ENCODE measurements at places on chromosomes 1 and 21.

GRCh38 chr1:19414515-19415121, 70.7 kb downstream of the CAPZB start:
- no peak for DNase-seq

- no peak for DNase-seq
Observed at GRCh38 chr1:179230721-179231120, 1.2 kb upstream of the ABL2 start.

DNA sequence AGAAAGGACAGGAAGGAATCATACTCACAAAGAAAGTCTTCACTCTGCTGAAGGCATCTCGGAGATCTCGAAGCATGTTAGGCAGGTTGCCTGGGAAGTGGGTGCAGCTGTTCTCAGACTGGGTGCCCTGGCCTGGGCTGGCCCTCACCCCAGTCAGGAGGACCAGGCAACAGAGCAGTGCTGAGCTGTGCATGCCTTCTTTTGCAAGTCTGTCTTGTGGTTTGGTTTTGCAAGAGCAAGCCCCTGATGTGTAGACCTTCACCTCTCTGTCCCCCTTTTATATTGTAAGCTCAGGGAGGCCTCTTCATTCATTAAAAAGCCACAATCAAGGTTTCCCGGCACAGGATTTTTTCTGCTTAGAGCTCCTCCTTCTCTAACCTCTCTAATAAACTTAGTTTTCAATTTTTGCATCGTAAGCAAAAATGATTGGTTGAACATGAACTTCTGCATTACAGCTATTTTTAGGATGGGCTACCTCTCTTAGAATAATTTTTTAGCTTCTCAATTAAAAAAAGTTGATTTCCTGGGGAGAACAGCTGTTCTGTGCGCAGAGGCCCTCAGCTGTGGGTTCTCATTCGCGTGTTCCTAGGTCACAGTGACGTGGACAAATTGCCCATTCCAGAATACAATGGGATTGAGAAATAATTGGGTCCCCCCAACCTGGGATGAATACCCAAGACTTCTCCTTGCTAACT, at the start of gene IL10:
IL10 (minus strand) TSS at position 252 of the 695 bp plus-strand sequence; CDS start at position 193, 59 bp downstream.
- no peak for DNase-seq

DNA sequence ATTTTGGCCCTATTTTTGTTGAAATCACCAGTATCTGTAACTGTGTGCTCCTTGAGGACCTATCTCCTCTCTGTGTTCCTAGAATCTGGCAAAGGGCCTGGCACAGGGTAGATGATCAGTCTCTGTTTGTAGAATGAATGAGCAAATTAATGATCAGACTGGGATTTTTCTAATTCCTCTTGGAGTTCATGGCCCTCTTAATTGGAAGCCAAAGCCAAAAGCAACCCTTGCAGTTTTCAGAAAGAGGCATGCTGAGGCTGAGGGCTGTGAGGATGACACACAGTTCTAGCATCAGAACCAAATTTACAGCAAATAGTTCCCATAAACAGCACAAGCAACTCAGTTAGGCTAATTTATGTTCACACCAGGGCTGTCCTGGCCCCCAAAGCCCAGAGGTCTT, 111.1 kb upstream of the BEND5 start:
- no peak for DNase-seq

GRCh38 chr1:53396573-53397268, 62.5 kb upstream of the DMRTB1 start:
- no peak for DNase-seq

Measured in NCI-H1417 (cell line).